ENCODE measurements at places on chromosomes 16 and 17.

DNA sequence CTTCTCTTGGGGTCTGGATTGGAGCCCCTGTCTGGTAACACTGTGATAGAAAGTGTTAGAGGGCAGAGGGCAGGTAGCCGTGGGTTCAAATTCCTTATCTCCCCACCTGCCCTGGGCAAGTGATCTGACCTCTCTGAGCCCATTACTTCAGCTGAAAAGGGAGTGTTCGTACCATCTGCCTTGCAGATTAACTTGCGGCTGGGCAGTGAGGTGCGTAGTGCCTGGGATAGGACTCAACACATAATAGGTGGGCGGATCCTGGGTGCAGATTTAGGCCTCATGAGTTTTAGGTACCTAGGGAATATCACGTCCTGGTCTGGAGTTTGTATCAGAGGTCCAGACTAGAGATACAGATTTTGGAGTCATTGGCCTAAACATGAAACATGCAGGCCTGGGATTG lies 329.6 kb downstream of the CPPED1 start:
- no peak for DNase-seq

DNA sequence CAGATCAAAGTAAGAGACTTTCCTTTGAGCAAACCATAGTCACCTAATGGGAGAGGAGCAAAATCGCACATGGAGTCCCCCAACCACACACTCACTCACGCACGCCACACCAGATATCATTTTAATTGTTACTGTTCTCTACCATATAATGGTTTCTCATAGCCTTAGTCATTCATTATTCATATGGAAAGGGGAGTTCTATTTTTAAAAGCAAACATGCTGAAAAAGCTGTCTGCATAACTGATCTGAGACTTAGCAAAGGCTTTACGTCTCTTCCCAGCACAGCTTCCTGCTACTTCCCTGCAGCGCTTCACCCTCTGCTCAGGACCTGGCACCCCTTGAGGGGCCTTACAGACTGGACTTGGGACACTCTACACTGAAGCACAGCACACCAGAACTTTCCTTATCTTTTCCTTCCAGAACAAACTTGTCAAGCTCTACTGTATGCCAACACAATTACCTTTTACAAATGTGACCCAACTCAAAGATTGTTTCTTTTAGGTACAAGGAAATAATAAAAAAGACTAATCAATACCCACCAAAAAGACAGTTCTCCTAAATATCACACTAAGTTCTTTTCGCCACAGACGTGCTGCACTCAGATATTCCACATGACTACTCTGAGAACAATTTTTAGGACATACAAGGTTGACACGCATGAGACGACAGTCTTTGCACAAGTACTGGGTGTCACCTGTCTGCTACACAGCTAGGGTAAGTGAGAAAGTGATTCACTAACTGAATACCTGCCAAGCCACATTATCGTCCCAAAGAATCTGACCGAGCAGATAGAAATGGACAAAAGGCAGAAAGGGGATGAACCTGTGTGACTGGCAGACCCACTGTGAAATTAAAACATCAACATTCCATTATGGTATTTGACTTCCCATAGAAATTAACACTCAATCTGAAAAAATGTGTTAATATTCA lies 21.5 kb downstream of the SRP68 start:
- no peak for DNase-seq

GRCh38 chr17:4858882-4859260 lies 25.7 kb downstream of the MINK1 start:
- no peak for DNase-seq

GRCh38 chr17:82034371-82035011 lies 3.0 kb downstream of the DCXR start:
- DNase-seq, result no peak

DNA sequence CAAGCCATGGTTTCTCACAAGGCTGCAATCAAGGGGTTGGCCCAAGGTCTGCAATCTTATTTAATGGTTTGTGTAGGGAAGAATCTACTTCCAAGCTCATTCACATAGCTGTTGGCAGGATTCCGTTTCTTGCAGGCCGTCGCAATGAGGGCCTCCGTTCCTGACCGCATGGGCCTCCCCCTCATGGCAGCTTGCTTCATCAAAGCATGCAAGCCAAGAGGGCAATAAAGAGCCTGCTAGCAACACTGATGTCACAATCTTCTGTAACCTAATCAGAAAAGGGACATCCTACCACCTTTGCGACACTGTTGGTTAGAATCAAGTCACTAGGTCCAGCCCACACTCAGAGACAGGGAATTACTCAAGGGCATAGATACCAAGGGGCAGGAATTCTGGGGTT lies 95.5 kb downstream of the CCT6B start:
- no peak for DNase-seq

GRCh38 chr16:49701065-49701685 lies 154.7 kb downstream of the ZNF423 start:
- DNase-seq, result no peak

Data from ecto neural progenitor cell (in vitro differentiated cells).